ENCODE measurements at places on chromosomes 12 and 14. TPM values are rescaled to one million over a fixed set of nuclear protein-coding genes. Genes with fewer than 3 reads are reported as not detected.

GRCh38 chr12:53326460-53327185 is 5.2 kb upstream of the AAAS start:
- no peak for DNase-seq
- H3K36me3 ChIP-seq: no peaks in the 10 kb centered on the region
- peaks cover 14% of the 10 kb centered on the region for H3K4me1 ChIP-seq
- H3K4me3 ChIP-seq: peak overlapping the region; percentile 94
- H3K27ac ChIP-seq: no peak overlapping the region

DNA sequence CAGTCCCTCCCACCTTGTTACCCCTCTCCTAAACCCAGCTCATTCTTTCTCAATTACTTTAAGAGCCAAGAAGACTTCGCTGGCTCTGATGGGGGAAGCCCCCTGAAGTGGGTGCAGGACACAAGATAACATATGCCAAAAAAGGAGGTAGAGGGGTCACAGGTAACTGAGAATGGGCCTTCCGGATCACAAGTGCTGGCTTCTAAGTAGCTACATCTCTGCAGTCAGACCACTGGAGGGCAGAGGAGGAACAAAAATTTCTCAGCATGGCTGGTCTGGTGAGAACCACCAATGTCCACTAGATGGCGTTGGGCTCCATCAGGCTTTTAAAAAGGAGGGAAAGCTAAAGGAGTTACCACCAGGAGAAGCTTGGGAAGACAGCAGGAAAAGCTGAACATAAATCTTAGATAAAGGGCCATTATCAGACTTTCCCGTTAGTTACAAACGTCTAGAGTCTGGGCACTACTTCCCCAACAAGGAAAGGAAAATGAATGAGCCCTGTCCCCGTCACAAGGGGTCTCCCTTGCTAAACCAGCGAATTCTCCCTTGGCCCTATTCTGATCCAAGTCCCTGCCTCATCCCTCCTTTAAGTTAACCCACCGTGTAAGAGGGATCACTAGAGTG is 11.6 kb upstream of the CDH24 start:
- no peak for DNase-seq
- H3K27me3 ChIP-seq: no peaks in the 10 kb centered on the region
- peaks cover 51% of the 10 kb centered on the region for H3K36me3 ChIP-seq
- H3K4me1 ChIP-seq: peaks cover 16% of the 10 kb centered on the region
- no peak overlapping the region for H3K27ac ChIP-seq

DNA sequence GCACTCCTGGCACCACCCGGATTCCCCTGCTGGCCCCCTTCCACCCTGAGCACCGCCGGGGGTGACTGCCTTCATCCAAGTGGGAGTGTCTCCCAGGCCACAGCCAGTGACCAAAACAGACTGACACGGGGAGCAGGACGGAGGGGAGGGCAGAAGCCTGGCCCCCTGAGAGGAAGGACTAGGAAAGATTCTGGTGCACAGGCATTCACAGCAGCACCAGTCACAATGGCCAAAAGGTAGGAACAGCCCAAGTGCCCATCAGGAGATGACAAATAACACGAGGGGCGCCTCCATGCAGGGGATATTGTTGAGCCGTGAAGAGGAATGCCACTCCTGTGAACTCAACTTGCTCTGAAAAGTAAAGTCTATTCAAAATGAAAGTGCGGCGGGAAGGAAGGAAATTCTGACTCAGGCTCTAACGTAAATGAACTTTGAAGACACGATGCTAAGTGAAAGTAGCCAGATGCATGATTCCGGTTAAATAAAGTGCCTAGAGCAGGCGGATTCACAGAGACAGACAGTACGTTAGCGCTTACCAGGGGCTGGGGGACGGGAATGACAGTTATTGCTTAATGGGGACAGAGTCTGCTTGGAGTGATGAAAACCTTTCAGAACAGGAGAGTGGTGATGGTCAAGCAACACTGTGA is 146.1 kb upstream of the NCOR2 start:
- peak overlapping the region; percentile 78 for H3K27ac ChIP-seq
- DNase-seq: no peak
- peak overlapping the region; percentile 66 for H3K4me3 ChIP-seq

DNA sequence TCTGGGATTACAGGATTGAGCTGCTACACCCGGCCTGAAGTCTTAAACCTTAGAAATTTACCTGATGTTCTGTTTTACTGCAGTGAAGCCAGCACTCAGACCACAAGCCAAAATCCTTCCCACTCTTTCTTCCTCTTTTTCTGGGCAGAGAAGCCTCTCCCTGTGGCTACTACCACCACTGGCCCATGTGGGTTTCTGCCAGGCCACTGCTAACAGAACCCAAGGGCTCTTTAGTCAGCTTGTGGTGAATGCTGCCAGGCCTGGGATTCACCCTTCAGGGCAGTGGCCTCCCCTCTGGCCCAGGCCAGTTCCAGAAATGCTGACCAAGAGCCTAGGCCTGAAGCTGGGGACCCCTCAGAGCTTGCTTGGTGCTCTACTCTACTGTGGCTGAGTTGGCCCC is 35.3 kb downstream of the GAS2L3 start:
- no peaks in the 10 kb centered on the region for H3K27me3 ChIP-seq
- H3K4me1 ChIP-seq: no peaks in the 10 kb centered on the region
- DNase-seq: no peak

Gene GPR68
- total RNA-seq: 2.0 TPM

DNA sequence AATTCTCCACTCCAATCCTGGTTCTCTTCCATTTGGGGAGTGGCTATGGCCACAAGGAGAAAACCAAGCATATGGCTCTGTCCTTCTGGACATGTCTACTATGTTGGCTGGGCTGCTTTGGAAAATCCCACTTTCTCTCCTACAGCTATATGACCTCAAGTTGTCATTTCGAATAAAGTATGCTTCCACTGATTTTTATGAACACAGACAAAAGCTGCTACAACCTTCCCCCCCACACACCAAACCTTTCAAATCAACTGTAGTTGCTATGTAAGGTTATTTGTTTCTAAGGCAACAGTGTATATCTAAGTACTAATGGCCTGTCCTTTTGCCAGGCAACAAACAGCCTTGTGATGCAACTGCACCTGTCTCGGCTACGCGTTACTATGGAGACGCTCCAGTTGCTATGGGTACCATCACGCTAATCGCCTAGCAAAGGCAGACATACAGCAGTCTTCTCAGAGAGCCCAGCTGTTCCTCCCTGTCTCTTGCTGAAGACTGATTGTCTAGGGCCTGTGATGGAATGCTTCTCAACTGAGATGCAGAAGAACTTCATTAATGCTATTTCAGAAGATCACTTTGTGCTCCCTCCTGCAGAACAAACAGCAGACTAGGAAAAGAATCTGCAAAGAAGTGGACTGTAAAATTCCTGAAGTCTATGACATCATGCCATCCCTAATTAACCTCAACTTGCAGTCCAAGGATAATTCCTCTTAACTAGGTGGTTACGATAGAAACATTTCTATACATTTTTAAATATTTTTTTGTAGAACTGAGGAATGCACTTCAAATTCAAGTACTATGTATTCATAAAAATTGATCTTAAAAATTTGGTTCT is 67.6 kb downstream of the FOXN3 start:
- no peak overlapping the region for H3K4me3 ChIP-seq
- DNase-seq: no peak
- no peak overlapping the region for H3K27ac ChIP-seq
- peaks cover 3% of the 10 kb centered on the region for H3K36me3 ChIP-seq

- no peaks in the 10 kb centered on the region for H3K36me3 ChIP-seq
- H3K27me3 ChIP-seq: no peaks in the 10 kb centered on the region
- H3K27ac ChIP-seq: peak overlapping the region; percentile 94
- H3K4me3 ChIP-seq: peak overlapping the region; percentile 53
- no peak for DNase-seq
Observed at GRCh38 chr14:69043596-69044260, 64.6 kb upstream of the ACTN1 start.

DNA sequence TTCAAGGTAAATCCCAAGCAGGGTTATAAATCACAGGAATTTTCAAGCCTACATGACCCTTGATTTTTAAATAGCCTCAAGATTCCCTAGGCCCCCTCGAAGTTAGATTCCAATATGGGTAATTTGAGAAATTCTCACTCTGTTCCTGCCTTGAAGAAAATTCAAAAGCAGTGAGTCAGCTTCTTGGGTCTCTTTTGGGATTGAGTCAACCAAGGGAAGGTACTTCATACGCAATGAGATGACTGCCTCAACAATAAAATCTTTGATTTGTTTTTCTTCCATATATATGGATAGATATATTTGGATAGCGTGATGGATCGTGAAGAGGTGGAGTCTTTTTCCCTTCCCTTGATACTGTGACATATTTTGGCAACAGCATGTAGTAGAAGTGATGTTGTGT is 180.4 kb upstream of the ATP2B1 start:
- H3K4me3 ChIP-seq: no peak overlapping the region
- DNase-seq: no peak
- no peak overlapping the region for H3K27ac ChIP-seq
- H3K36me3 ChIP-seq: no peaks in the 10 kb centered on the region
- H3K27me3 ChIP-seq: no peaks in the 10 kb centered on the region

Gene PTPN6
- total RNA-seq: 19.0 TPM

DNA sequence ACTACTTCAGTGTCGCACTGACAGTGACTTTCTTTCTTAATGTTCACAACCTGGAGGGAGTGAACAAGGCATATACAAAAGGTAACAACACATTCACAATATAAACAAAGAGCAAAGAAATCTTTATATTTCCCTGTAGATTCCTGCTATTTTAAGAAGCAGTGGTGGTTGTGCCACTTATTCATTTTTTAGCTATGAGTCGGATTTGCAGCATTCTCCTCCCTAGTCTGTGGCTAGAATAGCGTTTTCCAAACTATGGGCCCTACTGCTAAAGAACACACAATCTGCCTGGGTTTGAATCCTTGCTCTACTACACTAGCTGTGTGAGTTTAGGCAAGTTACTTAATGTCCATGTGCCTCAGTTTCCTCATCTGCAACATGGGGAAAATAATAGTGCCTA is 18.6 kb upstream of the MDM1 start:
- no peak overlapping the region for H3K4me3 ChIP-seq
- no peaks in the 10 kb centered on the region for H3K27me3 ChIP-seq
- H3K4me1 ChIP-seq: no peaks in the 10 kb centered on the region
- no peak for DNase-seq

Gene KRT79
- total RNA-seq: not detected

Gene EID3
- 32.7 TPM for total RNA-seq

- no peak overlapping the region for H3K27ac ChIP-seq
- H3K27me3 ChIP-seq: no peaks in the 10 kb centered on the region
- peak overlapping the region; percentile 83 for H3K4me3 ChIP-seq
- DNase-seq: no peak
Observed at GRCh38 chr12:130838284-130838950, 633 bp downstream of the STX2 start.
